HFFc6 (cell line): ENCODE measurements at places on chromosomes 2 and 18. TPM values are rescaled to one million over a fixed set of nuclear protein-coding genes. Genes with fewer than 3 reads are reported as not detected.
A peak's percentile ranks its signal among the peaks of the same experiment; 100 is the strongest.

The C2orf78 gene
- not detected in 3 replicates for total RNA-seq

The ALLC gene
- not detected in 3 replicates for total RNA-seq

The CXCR1 gene
- not detected in 3 replicates for total RNA-seq

The PJVK gene
- total RNA-seq = 0.60 to 0.91 TPM (median 0.72 TPM) in 3 replicates

The ANKRD29 gene
- 0.20 and 0.29 TPM in 2 replicates for total RNA-seq

The ACOXL gene
- not detected in 3 replicates for total RNA-seq

The ABCG8 gene
- not detected in 3 replicates for total RNA-seq

The COL4A4 gene
- total RNA-seq = 0.02 to 0.11 TPM in 2 of 3 replicates, not detected in the other

The PARD3B gene
- total RNA-seq = 14.0 and 20.6 TPM in 2 replicates

The CUL3 gene
- 76.1 to 85.0 TPM (median 76.7 TPM) in 3 replicates for total RNA-seq

The FAM228B gene
- 6.9 to 9.8 TPM (median 8.7 TPM) in 3 replicates for total RNA-seq

The OSR1 gene
- 5.9 to 11.9 TPM (median 6.6 TPM) in 3 replicates for total RNA-seq

The INPP5D gene
- total RNA-seq = 0.66 TPM in 1 of 3 replicates, not detected in the others

The REG3G gene
- not detected in 3 replicates for total RNA-seq

The PLGLB1 gene
- total RNA-seq = not detected in 2 replicates

The PSD4 gene
- 0.78 to 1.3 TPM (median 1.0 TPM) in 3 replicates for total RNA-seq

The NFATC1 gene
- 0.79 to 2.2 TPM (median 1.3 TPM) in 3 replicates for total RNA-seq

The COL6A3 gene
- 409 and 576 TPM in 2 replicates for total RNA-seq

The TCF23 gene
- total RNA-seq = not detected in 3 replicates

The FAP gene
- 62.6 to 81.2 TPM (median 67.1 TPM) in 3 replicates for total RNA-seq

DNA sequence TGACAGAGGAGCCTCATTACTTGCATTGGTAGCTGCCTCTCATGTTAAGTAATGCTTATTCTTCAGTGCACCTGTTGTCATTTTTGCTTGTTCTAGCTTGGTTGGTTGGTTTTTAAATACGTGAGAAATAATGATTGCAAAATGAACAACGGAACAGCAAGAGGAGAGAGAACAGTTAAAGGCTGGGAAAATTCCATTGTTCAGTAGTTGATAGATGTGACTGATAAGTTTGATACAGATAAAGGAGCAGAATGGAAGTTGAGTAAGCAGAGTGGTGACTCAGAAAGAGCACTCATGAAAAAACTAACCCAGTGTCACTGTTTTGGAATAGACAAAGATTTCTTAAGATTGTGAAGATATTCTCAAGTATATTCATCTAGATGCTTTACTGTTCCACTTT lies 50.5 kb downstream of the MTA3 start:
- H3K4me3 ChIP-seq = peak overlapping the region; percentile 38
- peak overlapping the region; percentile 48 for H3K27ac ChIP-seq
- H3K4me1 ChIP-seq = peaks cover 23% of the 10 kb centered on the region
- no peaks in the 10 kb centered on the region for H3K27me3 ChIP-seq
- peak; percentile 73 for DNase-seq
- no peaks in the 10 kb centered on the region for H3K36me3 ChIP-seq

DNA sequence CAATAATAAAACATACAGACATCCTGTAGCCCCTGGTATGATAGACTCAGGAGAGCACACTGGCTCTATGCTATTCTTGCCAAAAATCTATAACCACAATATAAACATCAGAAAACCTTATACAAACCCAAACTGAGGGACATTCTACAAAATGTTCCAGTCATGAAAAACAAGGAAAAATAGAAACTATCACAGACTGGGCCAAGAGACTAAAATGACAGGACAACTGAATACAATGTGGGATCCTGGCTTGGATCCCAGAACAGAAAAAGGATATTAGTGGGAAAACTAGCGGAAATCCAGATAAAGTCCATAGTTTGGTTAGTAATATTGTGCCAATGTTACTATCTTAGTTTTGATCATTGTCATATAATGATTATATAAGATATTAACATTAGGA lies 29.6 kb upstream of the EPAS1 start:
- H3K27ac ChIP-seq = no peak overlapping the region
- no peak for DNase-seq
- no peaks in the 10 kb centered on the region for H3K36me3 ChIP-seq

GRCh38 chr2:154455866-154456265 lies 242.6 kb upstream of the KCNJ3 start:
- no peaks in the 10 kb centered on the region for H3K27me3 ChIP-seq
- peaks cover 25% of the 10 kb centered on the region; the same call in 1 of the 2 replicates for H3K4me1 ChIP-seq
- peak overlapping the region; percentile 91 for H3K4me3 ChIP-seq
- DNase-seq = no peak

GRCh38 chr18:23528580-23529472 lies 25.5 kb downstream of the RMC1 start:
- peak overlapping the region; percentile 73 for H3K27ac ChIP-seq
- H3K36me3 ChIP-seq = peaks cover 70% of the 10 kb centered on the region
- no peaks in the 10 kb centered on the region; the same call in 1 of the 2 replicates for H3K27me3 ChIP-seq
- H3K4me3 ChIP-seq = peak overlapping the region; percentile 18

GRCh38 chr2:80926168-80926567 lies 621.6 kb upstream of the LRRTM1 start:
- DNase-seq = no peak
- no peak overlapping the region for H3K27ac ChIP-seq
- H3K4me3 ChIP-seq = no peak overlapping the region
- H3K4me1 ChIP-seq = no peaks in the 10 kb centered on the region
- no peaks in the 10 kb centered on the region for H3K27me3 ChIP-seq

DNA sequence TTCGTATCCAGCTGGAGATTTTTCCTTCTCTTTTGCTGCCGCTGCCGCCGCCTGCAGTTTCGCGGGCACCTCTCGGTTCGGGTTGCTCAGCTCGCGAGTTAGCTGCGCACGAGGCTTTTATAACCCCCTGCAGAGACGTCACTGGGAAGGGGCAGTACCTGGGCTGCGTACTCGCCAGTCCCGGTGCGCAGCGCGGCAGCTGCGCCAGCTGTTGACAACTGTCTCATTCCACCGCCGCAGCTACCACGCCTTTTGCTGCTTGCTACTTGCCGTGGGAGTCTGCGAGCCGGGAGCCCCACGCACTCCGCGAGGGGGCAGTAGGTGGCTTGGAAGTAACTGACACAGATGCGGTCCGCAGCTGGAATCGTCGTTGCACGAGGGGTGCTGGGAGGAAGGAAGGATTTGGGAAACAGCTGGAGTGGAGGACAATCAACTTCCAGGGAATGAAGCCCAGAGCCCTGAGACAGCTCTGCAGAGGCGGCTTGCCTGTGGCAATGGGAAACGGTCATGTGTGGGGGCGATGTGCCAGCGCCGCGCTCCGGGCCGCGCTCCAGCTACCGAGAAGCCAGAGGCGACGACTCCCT lies at the start of gene TACR1:
Gene TACR1, minus strand, starts transcription at position 93 of the 584 bp plus-strand sequence. CDS start 586 bp downstream, outside the sequence.
- peak within 1 kb of the TSS; percentile 29; the same call in 1 of the 2 replicates for H3K27ac ChIP-seq
- peaks cover 28% of the 10 kb centered on the region for H3K27me3 ChIP-seq
- H3K4me3 ChIP-seq = peak within 1 kb of the TSS; percentile 93
- no peaks in the 10 kb centered on the region for H3K36me3 ChIP-seq

DNA sequence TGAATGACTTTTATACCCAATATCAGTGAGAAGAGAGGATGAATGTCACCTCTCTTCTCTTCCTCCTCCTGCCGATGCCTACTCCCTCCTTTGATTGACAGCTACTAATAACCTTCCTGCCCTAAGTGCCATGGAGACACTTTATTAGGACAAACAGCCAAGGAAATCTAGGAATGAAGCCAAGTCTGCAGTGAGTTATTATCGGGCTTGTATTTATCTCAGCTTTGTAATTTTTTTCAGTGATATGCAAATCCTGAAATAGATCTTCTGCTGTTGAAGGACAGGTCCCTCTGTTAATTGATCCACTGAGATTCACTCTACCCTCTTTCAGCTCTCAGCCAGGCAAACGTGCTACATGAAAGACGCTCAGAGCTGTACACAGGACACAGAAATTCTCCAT lies 686.7 kb downstream of the TMEM182 start:
- no peaks in the 10 kb centered on the region; the same call in 1 of the 2 replicates for H3K36me3 ChIP-seq
- H3K27me3 ChIP-seq = peaks cover 2% of the 10 kb centered on the region; the same call in 1 of the 2 replicates
- H3K4me1 ChIP-seq = no peaks in the 10 kb centered on the region

DNA sequence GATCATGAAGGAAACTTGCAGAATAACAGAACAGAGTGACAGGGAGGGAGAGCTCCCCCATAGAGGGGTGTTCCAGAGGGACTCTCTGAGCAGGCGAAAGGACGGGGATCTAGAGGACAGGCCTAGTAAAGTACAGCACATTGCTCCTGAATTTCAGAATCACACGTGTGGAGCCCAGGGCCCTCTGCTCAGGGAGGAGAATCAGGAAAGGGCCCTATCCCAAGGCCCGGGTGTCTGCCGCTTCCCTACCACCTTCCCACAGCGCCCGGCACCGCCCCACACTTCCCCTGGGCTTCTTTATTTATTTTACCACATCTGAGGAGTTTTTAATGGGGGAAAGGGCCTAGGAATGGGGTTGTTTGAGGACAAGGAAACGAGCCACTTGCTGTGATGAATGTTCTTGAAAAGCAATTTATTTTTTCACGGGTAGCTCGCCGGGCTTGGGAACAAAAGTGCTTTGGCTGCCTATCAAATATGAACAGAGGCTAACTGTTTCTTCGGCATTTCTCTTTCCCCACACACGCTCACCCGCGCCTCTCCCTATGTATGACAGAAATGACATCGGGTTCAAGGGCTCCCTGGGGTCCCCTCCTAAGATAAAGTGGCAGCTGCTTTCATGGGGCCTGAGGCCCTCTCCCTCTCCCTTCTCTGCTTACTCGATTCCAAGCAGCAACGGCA lies 79.3 kb upstream of the GLI2 start:
- H3K4me1 ChIP-seq = peaks cover 22% of the 10 kb centered on the region
- peaks cover 17% of the 10 kb centered on the region for H3K36me3 ChIP-seq
- H3K27me3 ChIP-seq = no peaks in the 10 kb centered on the region; the same call in none of the 2 replicates
- H3K4me3 ChIP-seq = no peak overlapping the region
- no peak overlapping the region for H3K27ac ChIP-seq
- no peak for DNase-seq

DNA sequence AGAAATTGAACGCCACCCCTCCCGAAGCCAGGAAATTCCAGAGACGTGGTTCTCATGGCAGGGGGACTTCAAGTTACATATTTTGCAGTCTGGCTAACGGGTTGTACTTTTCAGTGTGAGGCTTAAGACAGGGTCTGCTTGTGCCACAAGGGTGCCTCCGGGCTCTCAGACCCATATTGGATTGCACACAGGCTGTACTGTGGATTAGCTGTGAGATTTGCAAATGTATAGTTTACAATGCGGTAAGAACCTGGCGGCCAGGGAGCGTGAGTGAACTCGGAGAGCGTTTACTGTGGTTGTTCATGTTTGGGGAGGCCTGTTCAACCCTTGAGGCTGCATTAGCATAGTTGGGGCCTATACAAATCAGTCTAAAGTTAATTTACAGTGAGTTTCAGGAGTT lies 143.9 kb upstream of the SIX2 start:
- peaks cover 42% of the 10 kb centered on the region for H3K27me3 ChIP-seq
- no peaks in the 10 kb centered on the region for H3K36me3 ChIP-seq
- DNase-seq = no peak
- H3K4me1 ChIP-seq = no peaks in the 10 kb centered on the region
- H3K4me3 ChIP-seq = no peak overlapping the region
- no peak overlapping the region for H3K27ac ChIP-seq

GRCh38 chr2:159711562-159712142 lies 654 bp upstream of the MARCHF7 start:
- peaks cover 3% of the 10 kb centered on the region for H3K27me3 ChIP-seq
- H3K36me3 ChIP-seq = peaks cover 39% of the 10 kb centered on the region
- H3K4me3 ChIP-seq = peak overlapping the region; percentile 100
- no peak for DNase-seq
- H3K27ac ChIP-seq = peak overlapping the region; percentile 91

DNA sequence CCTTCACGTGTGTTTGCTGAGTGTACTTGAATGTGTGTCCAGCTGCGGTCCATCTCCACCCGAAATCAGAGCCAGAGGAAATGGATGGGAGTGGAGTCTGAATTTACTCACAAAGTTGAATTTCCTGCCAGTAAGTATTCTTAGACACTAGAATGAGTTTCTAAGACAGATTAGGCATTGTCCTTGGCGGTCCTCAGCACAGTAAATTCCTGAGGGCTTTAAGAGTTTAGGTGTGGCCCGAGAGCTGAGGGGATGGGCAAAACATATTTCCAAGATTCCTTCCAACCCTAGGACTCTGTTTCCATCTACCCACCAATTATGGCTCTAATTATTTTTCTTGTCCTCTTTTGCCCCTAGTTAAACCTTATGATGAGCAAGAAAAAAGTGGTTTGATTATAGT lies 90.3 kb upstream of the PHLPP1 start:
- peaks cover 21% of the 10 kb centered on the region for H3K4me1 ChIP-seq
- H3K27me3 ChIP-seq = peaks cover 9% of the 10 kb centered on the region
- H3K4me3 ChIP-seq = no peak overlapping the region; the same call in 1 of the 2 replicates
- no peak for DNase-seq
- no peaks in the 10 kb centered on the region for H3K36me3 ChIP-seq
- no peak overlapping the region for H3K27ac ChIP-seq

DNA sequence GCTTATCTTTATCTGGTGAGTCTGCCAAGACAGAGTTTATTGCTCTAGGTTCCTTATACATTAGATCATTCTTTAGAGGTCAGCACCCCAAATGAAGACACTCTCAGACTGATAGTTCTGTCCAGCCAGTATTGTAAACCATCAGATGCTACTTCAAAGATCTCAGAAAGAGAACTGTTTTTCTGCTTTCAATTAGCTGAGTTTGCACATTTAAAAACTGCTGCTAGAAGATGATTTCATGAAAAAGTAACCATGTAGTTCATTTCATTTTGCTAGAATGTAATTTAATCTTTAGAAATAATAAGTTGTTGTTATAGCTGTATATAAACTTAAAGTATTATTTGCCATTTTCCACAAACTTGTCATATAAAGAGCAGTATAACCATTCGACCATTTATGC lies 344.5 kb upstream of the ATP5MC3 start:
- H3K4me3 ChIP-seq = no peak overlapping the region
- H3K27me3 ChIP-seq = no peaks in the 10 kb centered on the region
- H3K36me3 ChIP-seq = no peaks in the 10 kb centered on the region
- no peak overlapping the region for H3K27ac ChIP-seq
- H3K4me1 ChIP-seq = no peaks in the 10 kb centered on the region

DNA sequence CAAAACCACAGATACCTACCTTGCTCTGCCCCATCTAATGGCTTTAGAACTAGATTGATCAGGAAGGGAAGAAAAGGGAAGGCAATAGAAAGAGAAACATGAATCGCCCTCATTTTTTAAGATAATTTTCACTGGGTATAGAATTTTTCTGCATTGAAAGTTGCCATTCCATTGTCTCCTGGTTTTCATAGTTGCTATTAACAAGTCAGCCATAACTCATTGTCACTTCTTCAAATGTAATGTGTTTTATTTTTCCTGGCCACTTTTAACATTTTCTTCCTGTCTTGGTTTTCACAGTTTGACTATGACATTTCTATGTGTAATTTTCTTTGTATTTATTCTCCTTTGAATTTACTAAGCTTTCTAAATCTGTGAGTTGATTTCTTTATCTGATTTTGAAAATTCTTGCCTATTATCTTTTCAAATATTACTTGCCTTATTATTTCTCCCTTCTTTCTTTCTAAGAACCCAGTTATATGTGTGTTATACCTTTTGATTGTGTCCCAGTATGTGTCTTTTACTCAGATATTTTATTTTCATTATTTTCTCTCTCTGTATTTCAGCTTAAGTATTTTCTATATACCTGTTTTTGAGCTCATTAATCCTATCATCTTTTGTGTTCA lies 85.5 kb upstream of the GLI2 start:
- H3K4me1 ChIP-seq = peaks cover 43% of the 10 kb centered on the region
- no peak overlapping the region for H3K4me3 ChIP-seq
- DNase-seq = peak; percentile 16
- no peak overlapping the region for H3K27ac ChIP-seq
- H3K27me3 ChIP-seq = no peaks in the 10 kb centered on the region; the same call in none of the 2 replicates
- peaks cover 40% of the 10 kb centered on the region for H3K36me3 ChIP-seq

GRCh38 chr2:241009601-241010530 lies 11.4 kb downstream of the SNED1 start:
- peak overlapping the region; percentile 79 for H3K4me3 ChIP-seq
- H3K27ac ChIP-seq = peak overlapping the region; percentile 85
- H3K36me3 ChIP-seq = peaks cover 11% of the 10 kb centered on the region
